ENCODE measurements at places on chromosomes 7 and 10. TPM values are rescaled to one million over a fixed set of nuclear protein-coding genes. Genes with fewer than 3 reads are reported as not detected.

- H3K27ac ChIP-seq = no peak overlapping the region
- no peaks in the 10 kb centered on the region for H3K4me1 ChIP-seq
- DNase-seq = no peak
- H3K27me3 ChIP-seq = no peaks in the 10 kb centered on the region
- H3K36me3 ChIP-seq = no peaks in the 10 kb centered on the region
- H3K4me3 ChIP-seq = no peak overlapping the region
Observed at GRCh38 chr10:59505926-59506325, 143.6 kb upstream of the FAM13C start.

DNA sequence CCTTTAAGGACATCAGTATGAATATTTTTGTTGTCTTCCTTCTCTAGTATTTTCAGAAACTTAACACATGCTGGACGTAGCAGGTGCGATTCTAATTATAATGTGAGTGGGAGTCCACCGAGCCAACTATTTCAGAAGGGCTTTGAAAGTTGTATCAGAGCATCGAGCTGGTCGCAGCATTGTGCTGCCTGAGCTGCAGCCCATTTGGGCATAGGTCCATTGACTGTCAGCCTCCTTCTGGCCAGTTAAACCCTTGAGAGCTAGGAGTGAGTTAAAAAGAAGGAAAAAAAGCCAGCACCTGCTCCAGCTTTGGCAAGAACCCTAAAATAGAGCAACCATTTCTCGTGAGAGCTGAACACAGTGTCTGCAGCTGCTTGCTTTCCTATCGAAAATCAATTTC is 47.8 kb downstream of the SLC35G1 start:
- no peaks in the 10 kb centered on the region for H3K27me3 ChIP-seq
- H3K4me1 ChIP-seq = no peaks in the 10 kb centered on the region
- no peak overlapping the region for H3K27ac ChIP-seq
- no peaks in the 10 kb centered on the region for H3K36me3 ChIP-seq
- no peak for DNase-seq
- no peak overlapping the region for H3K4me3 ChIP-seq

DNA sequence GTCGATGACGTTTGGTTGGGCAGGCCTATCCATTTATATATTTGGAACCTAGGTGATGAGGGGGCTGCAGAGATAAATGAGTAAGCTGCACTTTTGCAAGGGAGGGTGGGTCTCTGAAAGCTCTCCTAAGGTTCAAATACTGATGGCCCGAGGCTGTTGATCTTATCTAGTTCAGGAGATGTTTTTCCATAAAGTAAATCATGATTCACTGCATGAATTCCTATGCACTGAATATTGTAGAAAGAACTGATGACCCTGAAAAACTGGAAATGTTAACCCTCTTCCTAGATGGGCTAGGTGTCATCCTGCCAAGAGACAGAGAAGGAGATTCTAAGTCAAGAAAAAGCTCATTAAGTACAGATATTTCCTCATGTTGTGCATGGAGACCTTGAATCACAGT is 459.9 kb downstream of the PLXNA4 start:
- H3K27ac ChIP-seq = no peak overlapping the region
- H3K27me3 ChIP-seq = peaks cover 1% of the 10 kb centered on the region
- no peak overlapping the region for H3K4me3 ChIP-seq
- DNase-seq = no peak
- H3K4me1 ChIP-seq = no peaks in the 10 kb centered on the region
- no peaks in the 10 kb centered on the region for H3K36me3 ChIP-seq

DNA sequence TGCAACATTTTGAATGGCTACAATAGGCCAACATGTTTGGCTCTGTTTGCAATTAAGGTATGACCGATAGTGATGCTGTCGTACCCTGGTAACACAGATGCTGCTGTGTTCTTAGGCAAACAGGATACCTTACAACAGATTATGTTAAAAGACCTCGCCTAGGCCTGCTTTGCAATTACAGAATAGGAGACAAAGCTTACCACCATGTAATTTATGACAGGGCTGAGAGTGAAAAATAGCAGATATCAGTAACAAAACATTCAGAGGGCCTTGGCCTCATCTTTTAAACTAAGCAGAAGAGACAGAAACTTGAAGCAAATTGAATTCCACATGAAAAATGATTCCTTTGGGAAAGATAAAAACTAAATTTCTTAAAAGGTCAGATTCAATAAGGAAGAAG is 29.4 kb upstream of the ABLIM1 start:
- no peaks in the 10 kb centered on the region for H3K4me1 ChIP-seq
- no peak overlapping the region for H3K27ac ChIP-seq

- H3K27ac ChIP-seq = no peak overlapping the region
- no peak for DNase-seq
- H3K27me3 ChIP-seq = peaks cover 14% of the 10 kb centered on the region
- no peak overlapping the region for H3K4me3 ChIP-seq
- no peaks in the 10 kb centered on the region for H3K4me1 ChIP-seq
- no peaks in the 10 kb centered on the region for H3K36me3 ChIP-seq
Observed at GRCh38 chr7:34739651-34740300, 81.8 kb downstream of the NPSR1 start.

DNA sequence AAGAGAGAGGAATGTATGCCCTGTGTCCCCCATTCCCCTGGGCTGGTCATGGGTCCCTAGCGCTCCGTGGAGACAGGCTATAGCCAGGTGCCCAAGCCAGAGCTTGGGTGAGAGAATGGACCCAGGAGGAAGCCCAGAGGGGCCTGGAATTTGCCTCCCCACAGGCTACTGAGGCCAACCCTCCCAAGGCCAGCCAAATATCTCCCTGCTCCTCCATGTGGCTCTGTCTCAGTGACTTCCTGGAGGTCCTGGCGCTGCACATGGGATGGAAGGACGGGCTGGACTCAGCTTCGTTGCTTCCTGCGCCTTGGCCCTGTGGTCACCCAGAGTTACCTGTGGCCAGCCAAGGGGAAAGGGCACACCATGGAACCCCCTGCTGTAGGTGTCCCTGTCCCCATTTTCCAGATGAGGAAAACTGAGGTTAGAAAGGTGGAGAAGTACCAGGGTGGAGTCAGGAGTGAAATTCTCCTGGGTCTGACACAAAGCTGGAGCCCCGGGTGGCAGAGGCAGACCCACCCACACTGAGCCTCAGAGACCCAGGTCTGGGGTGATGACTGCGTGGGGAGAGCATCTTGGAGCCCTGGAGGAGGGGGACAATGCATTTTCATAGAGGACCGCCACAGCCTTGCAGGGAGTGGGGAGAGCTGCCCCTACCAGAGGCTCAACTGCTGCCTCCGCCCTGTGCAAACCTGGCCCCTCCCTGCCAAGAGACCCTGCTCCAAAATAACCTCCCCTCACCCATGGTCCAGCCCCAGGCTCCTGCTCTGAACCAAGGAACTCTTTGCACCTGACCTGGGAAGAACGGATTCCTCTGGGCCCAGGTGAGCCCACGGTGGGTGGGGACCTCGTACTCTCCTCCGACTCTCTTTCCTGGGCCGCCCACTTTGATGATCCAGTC is 42.6 kb downstream of the TMEM270 start:
- DNase-seq = no peak
- no peak overlapping the region for H3K27ac ChIP-seq
- H3K27me3 ChIP-seq = no peaks in the 10 kb centered on the region

GRCh38 chr7:30430276-30430675 is 48.3 kb downstream of the NOD1 start:
- H3K27ac ChIP-seq = no peak overlapping the region
- H3K27me3 ChIP-seq = no peaks in the 10 kb centered on the region
- H3K4me1 ChIP-seq = peaks cover 3% of the 10 kb centered on the region

GRCh38 chr10:91415816-91416215 is 5.7 kb downstream of the HECTD2 start:
- peaks cover 18% of the 10 kb centered on the region for H3K4me1 ChIP-seq
- H3K27ac ChIP-seq = no peak overlapping the region
- H3K27me3 ChIP-seq = peaks cover 2% of the 10 kb centered on the region
- no peak for DNase-seq

GRCh38 chr7:112970771-112971170 is 115.9 kb downstream of the GPR85 start:
- H3K4me3 ChIP-seq = no peak overlapping the region
- H3K4me1 ChIP-seq = no peaks in the 10 kb centered on the region
- H3K27me3 ChIP-seq = peaks cover 18% of the 10 kb centered on the region
- H3K27ac ChIP-seq = no peak overlapping the region
- no peaks in the 10 kb centered on the region for H3K36me3 ChIP-seq

DNA sequence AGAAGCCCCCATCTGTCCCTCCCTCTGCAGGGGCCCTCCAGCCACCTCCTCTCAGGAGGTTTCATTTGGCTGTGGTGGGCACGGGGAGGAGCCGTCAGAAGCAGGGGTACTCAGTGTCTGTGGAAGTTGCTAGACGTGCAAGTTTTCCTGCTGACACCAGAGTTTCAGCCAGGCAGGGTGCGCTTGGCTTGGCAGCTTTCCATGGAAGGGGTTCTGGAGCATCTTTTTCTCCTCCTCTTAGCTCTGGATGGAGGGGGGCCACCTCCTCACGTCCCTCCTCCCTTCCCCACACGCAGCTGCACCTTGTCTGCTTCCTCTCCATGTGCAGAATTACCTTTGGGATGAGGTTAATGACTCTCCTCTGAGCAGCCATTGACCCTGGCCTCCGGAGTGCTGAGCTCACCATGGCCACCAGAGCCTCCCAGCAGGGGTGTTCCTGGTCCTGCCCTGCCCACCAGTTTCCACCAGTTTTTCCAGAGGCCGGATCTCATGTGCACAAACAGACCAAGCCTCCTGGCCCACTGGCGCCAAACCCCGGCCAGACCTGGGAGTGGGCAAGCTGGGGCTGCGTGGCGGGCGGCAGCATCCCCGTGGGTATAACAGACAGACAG is 579.8 kb upstream of the FOXK1 start:
- H3K27ac ChIP-seq = no peak overlapping the region
- H3K4me3 ChIP-seq = no peak overlapping the region
- no peak for DNase-seq
- no peaks in the 10 kb centered on the region for H3K36me3 ChIP-seq

DNA sequence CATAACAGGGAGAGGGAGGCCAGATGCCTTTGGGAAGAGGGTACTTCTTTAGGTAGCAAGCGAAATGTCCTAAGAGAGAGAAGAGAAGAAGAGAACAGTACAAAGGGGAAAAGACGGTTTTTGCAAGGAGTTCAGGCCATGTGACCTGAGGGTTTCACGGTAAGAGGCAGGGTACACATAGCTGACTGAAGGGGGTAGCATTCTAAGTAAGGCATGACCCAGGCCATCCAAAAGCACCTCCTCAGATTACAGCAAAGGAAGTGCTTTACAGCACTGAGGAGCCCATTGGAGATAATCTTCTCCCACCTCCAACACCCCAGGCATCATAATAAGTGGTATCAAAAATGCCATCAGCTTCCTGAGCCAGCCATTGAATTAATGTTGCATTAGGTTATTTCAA is 258.2 kb upstream of the NPY start:
- no peak overlapping the region for H3K27ac ChIP-seq
- no peak overlapping the region for H3K4me3 ChIP-seq
- H3K27me3 ChIP-seq = peaks cover 6% of the 10 kb centered on the region
- DNase-seq = no peak
- no peaks in the 10 kb centered on the region for H3K4me1 ChIP-seq
- no peaks in the 10 kb centered on the region for H3K36me3 ChIP-seq

DNA sequence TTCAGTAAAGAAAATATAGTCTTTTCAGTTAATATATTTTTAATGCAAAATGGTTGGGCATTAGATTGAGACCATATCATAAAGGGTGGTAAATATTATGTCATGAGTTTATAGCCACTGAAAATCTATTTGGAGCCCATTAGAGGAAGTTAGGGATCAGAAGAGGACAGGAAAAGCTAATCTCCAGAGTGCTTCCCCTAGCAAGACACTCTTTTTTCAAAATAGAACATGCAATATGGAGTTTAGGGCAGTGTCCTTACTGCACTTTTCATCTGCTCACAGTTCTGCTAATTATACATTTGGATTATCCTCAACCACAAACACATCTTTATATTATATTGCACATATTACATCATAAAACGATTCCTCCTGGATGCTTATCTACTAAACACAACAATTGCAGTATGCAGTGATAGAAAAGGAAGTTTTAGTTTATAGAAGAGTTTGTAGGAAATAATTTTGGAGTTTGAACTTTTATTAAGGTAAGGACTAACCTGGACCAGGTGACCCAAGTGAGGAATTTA is 159.8 kb downstream of the PHF14 start:
- H3K4me3 ChIP-seq = no peak overlapping the region
- H3K27me3 ChIP-seq = no peaks in the 10 kb centered on the region
- peaks cover 17% of the 10 kb centered on the region for H3K4me1 ChIP-seq
- DNase-seq = no peak
- H3K36me3 ChIP-seq = peaks cover 23% of the 10 kb centered on the region

GRCh38 chr7:118079369-118079768 is 104.6 kb upstream of the LSM8 start:
- H3K36me3 ChIP-seq = no peaks in the 10 kb centered on the region
- no peak overlapping the region for H3K4me3 ChIP-seq
- no peak overlapping the region for H3K27ac ChIP-seq

DNA sequence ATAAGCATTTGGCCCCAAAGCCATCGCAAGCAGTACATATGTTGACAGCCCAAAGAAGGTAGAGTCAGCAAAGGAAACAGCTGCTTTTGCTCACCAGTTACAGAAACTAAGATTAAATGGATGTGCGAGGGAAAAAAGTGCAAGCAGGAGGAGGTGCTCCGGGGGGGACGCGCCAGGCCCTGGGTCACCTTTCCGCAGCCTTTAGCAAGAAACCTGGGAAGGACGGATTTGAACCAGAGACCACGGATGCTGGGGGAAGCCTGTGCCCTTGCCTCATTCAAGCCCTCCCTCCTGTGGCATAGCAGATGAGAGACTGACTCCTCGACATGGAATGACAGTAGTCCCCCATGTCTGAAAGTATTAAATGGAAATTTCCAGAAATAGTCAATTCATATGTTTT is 405.6 kb upstream of the PRKCQ start:
- H3K4me1 ChIP-seq = peaks cover 5% of the 10 kb centered on the region
- no peak for DNase-seq
- H3K4me3 ChIP-seq = no peak overlapping the region
- H3K36me3 ChIP-seq = no peaks in the 10 kb centered on the region
- H3K27me3 ChIP-seq = peaks cover 4% of the 10 kb centered on the region

- no peak overlapping the region for H3K27ac ChIP-seq
- H3K4me3 ChIP-seq = no peak overlapping the region
- no peak for DNase-seq
Observed at GRCh38 chr10:102185811-102186527, 33.8 kb downstream of the NOLC1 start.

- H3K27ac ChIP-seq = no peak overlapping the region
- H3K36me3 ChIP-seq = no peaks in the 10 kb centered on the region
- no peak overlapping the region for H3K4me3 ChIP-seq
Observed at GRCh38 chr7:27693794-27694193, 31.1 kb upstream of the HIBADH start.

GRCh38 chr10:124039483-124040013 is 53.9 kb downstream of the CHST15 start:
- peaks cover 23% of the 10 kb centered on the region for H3K4me1 ChIP-seq
- no peak overlapping the region for H3K27ac ChIP-seq
- no peak for DNase-seq
- H3K4me3 ChIP-seq = no peak overlapping the region

GRCh38 chr7:96449094-96449493 is 127.2 kb upstream of the SLC25A13 start:
- no peak overlapping the region for H3K27ac ChIP-seq
- H3K4me1 ChIP-seq = no peaks in the 10 kb centered on the region
- no peak for DNase-seq
- no peak overlapping the region for H3K4me3 ChIP-seq

- no peak for DNase-seq
Observed at GRCh38 chr10:3264161-3264761, 91.7 kb upstream of the PITRM1 start.

Gene ADAM12
- total RNA-seq = 1.3 TPM

Gene PNLIP
- not detected for total RNA-seq

Gene ALKBH4
- 6.0 TPM for total RNA-seq

Gene NRBF2
- total RNA-seq = 23.1 TPM

Gene SPAM1
- total RNA-seq = not detected

Gene PLAU
- 0.47 TPM for total RNA-seq

Gene WIPF3
- not detected for total RNA-seq

Gene CRYGN
- 0.16 TPM for total RNA-seq

Gene AKR1E2
- total RNA-seq = 6.5 TPM

Gene TMEM130
- total RNA-seq = not detected

Measured in activated CD8-positive, alpha-beta T cell treated with anti-CD3 and anti-CD28 coated beads for 36 hours (primary cell).